Amniotic stem cell (primary cell): ENCODE measurements at places on chromosomes 1 and 21.

DNA sequence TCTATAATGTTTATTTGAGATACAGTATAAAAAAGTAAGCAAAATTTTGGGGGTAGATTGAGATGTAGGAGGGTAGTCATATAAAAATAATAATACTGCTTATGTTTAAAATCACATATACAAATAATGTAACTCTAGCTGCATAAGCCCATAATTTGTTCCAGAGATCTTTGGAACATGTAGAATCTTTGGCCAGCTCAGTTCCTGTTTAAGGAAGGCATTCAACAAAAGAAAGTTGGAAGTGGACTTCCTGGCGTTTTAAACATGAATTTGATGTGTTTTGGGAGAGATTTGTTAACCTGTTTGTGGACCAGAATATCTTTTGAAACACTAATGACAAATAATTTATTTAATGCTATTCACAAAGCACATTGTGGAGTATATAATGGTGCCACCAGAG lies 27.7 kb downstream of the GIPC2 start:
- DNase-seq: no peak

GRCh38 chr1:11100149-11100493 lies 452 bp upstream of the EXOSC10 start:
- DNase-seq: no peak

DNA sequence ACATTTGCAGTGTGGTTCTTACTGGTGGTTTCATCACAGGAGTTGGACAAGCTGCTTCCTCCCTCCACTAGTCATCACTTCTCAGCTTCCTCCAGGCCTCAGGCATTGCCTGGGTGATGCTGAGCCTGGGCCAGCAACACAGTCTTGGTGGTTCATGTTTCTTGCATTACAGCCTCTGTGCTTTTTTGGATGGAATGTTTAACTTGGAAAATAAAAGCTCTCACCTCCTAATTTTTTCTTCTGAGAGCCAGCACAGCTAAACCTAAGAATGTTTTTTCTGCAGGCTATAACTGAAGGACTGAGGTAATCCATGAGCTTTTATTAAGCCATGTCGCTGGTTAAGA lies 66.1 kb upstream of the RHOU start:
- no peak for DNase-seq

- no peak for DNase-seq
Measured at GRCh38 chr1:210978974-210979354, 155.0 kb downstream of the KCNH1 start.

GRCh38 chr21:45060675-45061311 lies 13.6 kb upstream of the ADARB1 start:
- DNase-seq: no peak

DNA sequence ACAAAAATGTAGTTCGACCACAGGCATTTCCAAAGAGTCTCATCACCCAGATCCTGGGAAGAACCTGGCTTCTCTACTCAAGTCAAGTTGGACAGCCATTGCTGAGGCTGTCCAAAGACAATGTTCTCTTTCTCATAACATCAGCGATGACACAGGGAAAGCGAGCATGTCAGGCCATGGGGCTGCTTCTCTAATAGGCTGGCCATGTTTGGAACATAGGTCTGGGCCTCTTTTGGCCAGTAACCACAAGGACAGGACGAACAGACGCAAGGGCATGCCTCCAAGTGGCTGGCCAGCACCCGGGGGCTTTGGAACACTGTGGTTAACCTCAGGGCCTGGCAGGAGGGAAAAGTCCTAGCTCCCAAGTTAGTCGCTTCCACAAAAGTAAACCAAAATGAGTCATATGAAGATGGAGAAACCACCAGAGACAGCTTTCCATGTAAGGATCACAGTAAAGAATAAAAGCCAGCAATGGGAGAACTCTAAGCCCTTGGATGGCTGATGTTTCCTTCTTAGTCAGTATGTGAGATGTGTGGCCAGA lies 80.6 kb upstream of the SLC44A3 start:
- DNase-seq: no peak

DNA sequence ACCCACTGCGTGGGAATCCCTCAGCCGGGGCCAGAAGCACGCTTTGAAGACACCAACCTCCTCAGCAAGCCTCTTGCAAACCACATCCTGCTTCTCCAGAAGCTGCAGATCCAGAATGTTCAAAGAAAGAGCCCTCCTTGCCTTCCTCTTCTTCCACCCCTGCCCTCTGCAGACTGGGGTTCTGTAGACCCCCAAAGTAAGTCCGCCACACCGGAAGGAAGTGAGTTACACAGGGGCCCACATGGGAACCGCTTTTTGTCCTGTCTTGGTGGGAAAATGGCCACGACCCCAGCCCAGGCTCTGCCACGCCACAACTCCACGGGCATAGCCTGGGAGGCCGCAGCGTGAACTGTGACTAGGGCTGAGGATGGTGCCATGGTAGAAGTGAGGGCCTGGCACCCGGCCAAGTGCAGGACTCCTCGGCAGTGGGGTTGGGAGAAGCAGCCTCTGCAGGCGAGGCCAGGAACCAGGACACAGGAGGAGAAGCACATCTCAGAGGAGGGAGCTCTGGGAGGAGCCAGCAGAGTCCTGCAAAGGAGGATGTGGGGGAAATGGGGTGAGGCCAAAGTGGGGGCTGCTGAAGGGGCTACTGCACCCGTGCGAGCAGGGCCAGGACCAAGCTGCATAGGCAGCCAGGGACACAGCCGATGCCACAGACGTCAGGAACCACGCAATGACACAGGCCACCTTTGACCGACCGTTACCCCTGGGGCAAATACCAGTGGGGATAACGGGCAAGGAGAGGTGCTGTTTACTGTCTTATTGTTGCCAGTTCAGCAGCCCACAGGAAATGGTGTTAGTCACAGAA lies 30.9 kb downstream of the PDE9A start:
- DNase-seq: no peak

GRCh38 chr1:187605736-187606135 lies 777.0 kb downstream of the PLA2G4A start:
- DNase-seq: no peak

DNA sequence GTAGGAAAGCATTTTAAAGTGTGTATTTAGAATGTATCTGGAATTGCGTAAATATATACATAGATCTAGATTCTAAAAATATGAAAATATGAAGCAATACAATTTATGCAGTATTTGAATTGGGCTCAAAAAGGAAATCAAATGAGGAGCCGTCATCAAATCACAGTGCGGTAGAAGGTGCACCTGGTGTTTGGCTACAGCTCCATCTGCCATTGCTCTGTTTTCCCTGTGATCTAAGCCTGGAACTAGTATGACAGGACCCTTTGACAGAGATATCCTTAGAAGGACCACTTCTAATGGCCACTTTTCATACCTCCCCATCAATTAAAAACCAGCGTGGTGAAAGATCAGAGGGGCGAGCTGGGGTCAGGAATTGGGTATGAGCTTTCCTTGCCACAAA lies 202.6 kb downstream of the NFIA start:
- no peak for DNase-seq

GRCh38 chr1:26015358-26015757 lies 6.2 kb upstream of the EXTL1 start:
- DNase-seq: no peak
